Eye (tissue), 1 donor: ENCODE measurements at places on chromosomes 16 and 17.

GRCh38 chr16:19344224-19344801 is 58.8 kb downstream of the CLEC19A start:
- peak; percentile 36 for DNase-seq

- peak; percentile 92 for DNase-seq
Measured at GRCh38 chr17:5706577-5707210, 122.4 kb upstream of the NLRP1 start.

GRCh38 chr17:66811683-66812054 is 23.2 kb upstream of the CACNG5 start:
- DNase-seq: no peak

DNA sequence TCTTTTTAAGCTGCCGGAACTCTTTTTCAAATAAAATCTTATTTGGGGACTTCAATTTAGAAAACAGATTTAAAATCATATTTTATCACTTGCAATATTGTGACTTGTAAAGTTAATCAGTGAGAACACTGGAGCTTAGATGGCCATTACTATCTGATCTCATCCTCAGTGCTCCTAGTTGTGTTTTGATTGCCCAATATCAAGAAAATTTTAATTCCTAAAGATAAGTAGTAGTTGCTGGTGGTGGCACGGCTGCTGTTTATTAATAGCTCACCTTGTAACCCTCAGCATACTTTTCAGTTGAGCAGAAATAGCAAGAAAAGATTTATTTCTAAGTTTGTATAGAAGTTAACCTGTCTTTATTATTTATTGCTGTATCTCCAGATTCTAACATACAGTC is 124.0 kb downstream of the NLK start:
- DNase-seq: no peak

DNA sequence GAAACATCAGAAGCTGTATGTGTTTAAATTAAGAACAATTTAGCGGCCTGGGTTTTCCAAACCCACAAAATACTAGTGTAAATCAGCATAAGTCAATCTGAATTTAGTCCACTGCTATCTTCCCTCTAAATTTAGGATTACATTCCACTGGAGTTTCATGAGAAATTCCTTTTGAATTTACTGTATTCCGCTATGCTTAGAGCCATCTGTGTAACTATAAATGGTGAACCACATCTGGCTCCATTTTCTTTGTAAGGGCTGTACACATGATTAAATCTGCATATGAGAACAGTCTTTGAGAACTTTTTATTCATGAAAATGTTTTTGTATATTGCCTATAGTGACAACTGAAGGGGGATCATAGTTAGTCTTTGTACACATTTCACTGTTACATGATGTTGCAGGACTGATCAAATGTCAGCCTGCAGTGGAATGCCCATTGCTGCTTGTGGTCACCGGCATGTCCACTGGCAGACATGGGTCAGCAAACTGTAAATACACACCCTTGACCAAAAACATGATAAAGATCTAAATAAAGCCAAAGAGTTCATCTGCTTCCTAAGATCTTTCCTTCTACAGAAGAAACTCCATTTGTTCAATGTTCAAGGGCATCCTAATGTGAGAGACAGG is 36.8 kb downstream of the RPGRIP1L start:
- peak; percentile 39 for DNase-seq

- peak; percentile 61 for DNase-seq
Measured at GRCh38 chr16:68860978-68861892, 17.9 kb downstream of the TANGO6 start.

- no peak for DNase-seq
Measured at GRCh38 chr17:19935169-19935568, 42.5 kb downstream of the AKAP10 start.

GRCh38 chr16:78695391-78695790 is 595.9 kb downstream of the WWOX start:
- peak; percentile 38 for DNase-seq

GRCh38 chr16:50275428-50276325 is 9.3 kb downstream of the ADCY7 start:
- no peak for DNase-seq

DNA sequence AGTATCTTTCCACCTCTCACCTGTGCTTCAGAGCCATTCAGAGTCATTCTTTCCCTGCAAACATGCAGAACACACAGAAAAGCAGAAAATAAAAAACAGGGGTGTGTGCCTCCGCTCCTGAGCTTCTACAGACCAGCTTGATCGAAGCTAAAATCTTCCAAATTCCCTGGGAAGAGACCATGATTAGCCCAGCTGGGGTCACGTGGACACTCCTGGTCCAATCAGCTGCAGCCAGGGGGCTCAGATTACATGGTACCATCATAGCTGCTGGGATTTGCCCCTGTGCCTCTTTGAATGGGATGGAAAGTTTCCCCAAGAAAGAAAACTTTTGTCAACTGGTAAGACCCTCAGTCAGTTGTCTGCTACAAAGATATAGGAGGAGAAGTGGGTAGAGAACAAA is 159.9 kb downstream of the TMEM114 start:
- DNase-seq: no peak

- no peak for DNase-seq
Measured at GRCh38 chr17:3773511-3773910, 27.5 kb downstream of the ITGAE start.

GRCh38 chr17:37791447-37792399 is 46.9 kb upstream of the HNF1B start:
- DNase-seq: no peak
